ENCODE measurements at places on chromosomes 6 and 20. TPM values are rescaled to one million over a fixed set of nuclear protein-coding genes. Genes with fewer than 3 reads are reported as not detected.

Gene TMC2
- not detected for total RNA-seq

Gene GNAS-AS1
- 0.10 TPM for total RNA-seq

Gene GPLD1
- 0.19 TPM for total RNA-seq

Gene GHRH
- total RNA-seq, result not detected

Gene FGD2
- not detected for total RNA-seq

Gene NRSN1
- not detected for total RNA-seq

Gene CD2AP
- 36.6 TPM for total RNA-seq

Gene BHLHE23
- not detected for total RNA-seq

Gene CENPQ
- 7.8 TPM for total RNA-seq

Gene LY86
- not detected for total RNA-seq

Gene DUSP15
- total RNA-seq, result 0.65 TPM

Gene GGTLC1
- not detected for total RNA-seq

Gene DDR1
- total RNA-seq, result 3.6 TPM

Gene ADISSP
- total RNA-seq, result 32.3 TPM

Gene SLC12A5
- total RNA-seq, result 1.6 TPM

Gene HLA-DPA1
- total RNA-seq, result 0.33 TPM

Gene TINAG
- total RNA-seq, result not detected

Gene CPNE5
- 23.5 TPM for total RNA-seq

Gene LY6G6D
- not detected for total RNA-seq

Gene NR2E1
- not detected for total RNA-seq

Gene KHDRBS2
- total RNA-seq, result not detected

Gene SPACA1
- total RNA-seq, result not detected

Gene RHAG
- not detected for total RNA-seq

Gene FAM110A
- total RNA-seq, result 3.5 TPM

Gene TRAPPC3L
- 0.33 TPM for total RNA-seq
